ENCODE measurements at places on chromosomes 3 and 15.

GRCh38 chr3:63349583-63350573 is 71.8 kb downstream of the SYNPR start:
- peak; percentile 29 for DNase-seq

DNA sequence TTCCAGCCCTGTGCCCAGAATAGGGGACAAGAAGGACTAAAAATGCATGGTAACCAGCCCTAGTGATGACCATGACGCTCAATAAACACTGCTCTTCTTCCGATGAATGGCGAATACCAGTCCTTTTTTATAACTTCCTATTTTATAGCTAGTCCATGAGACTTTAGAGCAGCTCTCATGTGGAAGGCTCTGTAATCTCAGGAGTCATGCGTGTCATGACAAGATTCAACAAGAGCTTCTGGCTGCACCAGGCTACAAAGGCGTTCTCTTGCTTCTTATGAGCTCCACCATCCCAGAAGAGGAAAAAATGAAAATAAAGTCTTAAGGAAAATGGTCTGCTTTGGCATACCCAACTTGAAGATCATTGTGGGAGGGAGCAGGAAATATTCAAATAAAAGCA is 141.0 kb downstream of the TMCO5A start:
- no peak for DNase-seq

DNA sequence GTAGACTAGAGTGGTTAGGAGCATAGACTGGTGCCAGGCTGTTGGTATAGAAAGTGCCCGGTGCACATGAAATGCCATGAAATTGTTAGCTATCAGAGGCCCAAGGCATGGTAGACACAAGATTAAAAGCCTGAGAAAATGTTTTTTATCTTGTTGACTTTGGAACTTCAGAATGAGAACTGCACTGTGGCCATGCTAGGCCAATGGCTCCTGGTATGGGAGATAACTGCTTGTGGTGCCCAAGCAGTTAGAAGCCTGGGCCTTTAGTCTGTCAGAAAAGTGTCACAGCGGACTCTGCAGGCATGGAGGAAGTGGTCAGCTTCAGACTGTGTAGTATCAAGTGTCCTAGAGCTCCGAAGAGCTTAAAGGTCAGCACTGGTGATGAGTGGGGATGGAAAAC is 11.9 kb downstream of the FYCO1 start:
- DNase-seq: no peak

GRCh38 chr15:78146425-78147154 is 2.6 kb upstream of the IDH3A start:
- DNase-seq: no peak

GRCh38 chr3:20809356-20809755 is 623.4 kb upstream of the SGO1 start:
- DNase-seq: no peak

- no peak for DNase-seq
Observed at GRCh38 chr3:20648294-20648693, 462.3 kb upstream of the SGO1 start.

GRCh38 chr3:149673393-149673792 is 15.6 kb upstream of the WWTR1 start:
- no peak for DNase-seq
